NCI-H2171 treated with DMSO at 0.1 percent for 48 hours (cell line): ENCODE measurements at places on chromosomes 5 and 9.

- no peak for DNase-seq
Measured at GRCh38 chr5:175548626-175549311, 70.4 kb downstream of the SFXN1 start.

- DNase-seq = no peak
Measured at GRCh38 chr9:18594837-18595236, 120.9 kb downstream of the ADAMTSL1 start.

DNA sequence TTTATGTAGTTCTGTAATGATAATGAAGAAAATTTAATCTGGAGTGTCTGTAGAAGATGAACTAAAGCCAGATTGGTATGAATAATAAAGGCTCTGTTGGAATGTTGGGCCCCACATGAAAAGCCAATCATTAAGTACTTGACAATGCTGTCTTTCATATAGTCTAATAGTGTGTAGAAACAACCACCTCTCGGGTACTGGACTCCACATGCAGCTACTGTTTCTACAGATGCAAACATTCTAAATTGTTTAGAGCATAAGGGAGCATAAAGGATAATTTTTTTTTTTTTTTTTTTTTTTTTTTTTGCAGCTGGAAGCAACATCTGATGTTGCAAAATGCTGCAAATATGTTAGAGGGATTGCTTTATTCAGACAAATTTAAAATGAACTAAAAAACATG, 354.3 kb downstream of the KCTD16 start:
- no peak for DNase-seq

DNA sequence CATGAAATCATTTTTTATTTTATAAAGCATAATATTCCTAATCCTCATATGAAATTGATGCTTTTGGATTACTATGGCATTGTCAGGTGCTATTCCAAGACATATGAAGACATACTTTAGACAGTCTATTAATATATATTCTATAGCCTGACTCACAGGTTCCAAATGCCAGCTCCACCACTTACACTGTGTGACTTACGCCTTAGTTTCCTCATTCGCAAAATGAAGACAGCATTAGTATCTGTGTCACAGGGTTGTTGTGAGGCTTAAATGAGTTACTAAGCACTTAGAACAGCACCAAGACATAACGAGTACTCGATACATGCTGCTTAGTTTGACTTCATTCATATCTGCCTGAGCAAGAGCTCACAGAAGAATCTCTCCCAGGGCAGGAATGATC, 132.2 kb upstream of the PTGER4 start:
- DNase-seq = no peak

DNA sequence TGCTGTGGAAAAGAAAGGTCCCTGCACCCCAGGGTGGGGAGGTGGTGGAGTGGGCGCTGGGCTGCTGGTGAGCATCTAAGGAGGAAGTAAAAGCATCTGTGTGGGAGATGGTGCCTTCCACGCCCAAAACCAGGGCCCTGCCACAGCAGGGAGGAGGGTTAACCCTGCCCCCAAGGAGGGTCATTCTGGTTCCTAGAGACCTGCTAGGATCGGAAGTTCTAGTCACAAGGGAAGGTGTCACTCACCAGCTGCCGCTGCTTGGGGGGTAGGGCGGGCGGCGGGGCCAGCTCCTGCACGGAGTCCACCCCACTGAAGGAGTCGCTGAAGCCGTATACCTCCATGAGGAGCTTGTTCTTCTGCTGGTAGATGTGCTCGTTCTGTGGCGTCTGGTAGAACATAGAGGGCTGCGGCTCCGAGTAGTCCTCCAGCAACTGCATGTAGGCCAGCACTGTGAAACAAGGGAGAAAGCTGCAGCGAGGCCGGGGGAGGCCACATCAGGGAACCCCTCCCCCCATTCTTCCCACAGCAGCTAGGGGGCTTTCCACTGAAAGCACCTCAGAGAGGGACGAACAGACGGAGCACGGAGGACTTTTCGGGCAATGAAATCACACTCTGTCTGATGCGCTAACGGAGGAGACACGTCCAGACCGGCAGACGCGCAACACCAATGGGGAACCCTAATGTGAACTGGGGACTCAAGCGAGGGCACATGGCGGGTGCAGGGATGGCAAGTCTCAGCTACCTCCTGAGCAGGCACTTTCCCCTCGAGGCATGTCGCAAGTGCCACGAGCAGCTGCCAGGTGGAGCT, 76.4 kb downstream of the PRRT1B start:
- peak; percentile 93 for DNase-seq

GRCh38 chr9:123414936-123415930, 59.2 kb downstream of the CRB2 start:
- peak; percentile 35 for DNase-seq

GRCh38 chr9:131394464-131395156, 724 bp downstream of the PRRC2B start:
- DNase-seq = peak; percentile 58

DNA sequence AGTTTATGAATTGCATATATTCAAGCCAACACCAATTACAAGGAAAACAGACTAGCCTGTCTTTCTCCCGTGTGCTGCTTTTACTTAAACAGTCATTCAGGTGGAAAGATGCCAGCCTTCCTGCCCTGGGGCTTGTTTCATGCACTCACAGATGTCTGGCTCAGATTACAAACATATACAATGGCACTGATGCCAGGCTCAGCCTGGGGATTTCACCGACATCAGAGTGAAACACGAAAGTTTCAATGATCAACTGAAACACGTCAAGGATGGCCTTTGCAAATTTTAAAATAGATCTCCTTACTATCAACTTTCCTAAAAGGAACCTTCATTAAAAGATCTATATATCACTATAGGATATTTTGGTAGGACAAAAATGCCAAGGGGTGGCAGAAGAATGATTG, 1576.5 kb downstream of the EFNA5 start:
- peak; percentile 90 for DNase-seq

DNA sequence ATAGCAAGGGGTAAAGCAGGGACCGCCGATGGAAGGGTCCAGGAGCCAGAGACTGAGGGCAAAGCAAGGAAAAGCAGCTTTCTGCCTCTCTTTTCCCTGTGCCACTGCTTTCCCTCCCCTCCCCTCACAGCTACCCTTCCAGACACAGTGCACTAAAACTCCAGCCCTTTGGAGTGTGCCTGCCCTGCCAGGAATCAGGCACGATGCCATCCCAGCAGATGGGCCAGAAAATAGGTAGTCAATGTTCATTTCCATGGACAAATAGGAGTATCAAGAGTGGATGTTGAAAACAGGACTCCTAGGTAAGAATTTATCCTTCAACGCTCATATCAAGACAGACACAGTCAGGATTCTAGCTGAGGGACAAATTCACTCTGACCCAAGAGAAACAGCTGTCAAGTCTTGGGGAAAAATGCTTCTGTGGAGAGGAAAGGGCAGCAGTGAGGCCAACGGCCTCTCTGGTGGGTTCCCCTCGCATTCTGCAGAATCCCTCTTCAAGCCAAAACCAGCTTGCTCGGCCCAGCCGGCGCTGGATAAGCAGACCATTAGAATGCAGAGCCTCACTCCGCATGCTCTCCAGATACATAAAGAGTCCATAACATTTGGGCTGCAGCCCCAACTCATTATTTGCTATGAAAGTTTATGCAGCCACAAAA, 138.0 kb downstream of the CAAP1 start:
- no peak for DNase-seq

DNA sequence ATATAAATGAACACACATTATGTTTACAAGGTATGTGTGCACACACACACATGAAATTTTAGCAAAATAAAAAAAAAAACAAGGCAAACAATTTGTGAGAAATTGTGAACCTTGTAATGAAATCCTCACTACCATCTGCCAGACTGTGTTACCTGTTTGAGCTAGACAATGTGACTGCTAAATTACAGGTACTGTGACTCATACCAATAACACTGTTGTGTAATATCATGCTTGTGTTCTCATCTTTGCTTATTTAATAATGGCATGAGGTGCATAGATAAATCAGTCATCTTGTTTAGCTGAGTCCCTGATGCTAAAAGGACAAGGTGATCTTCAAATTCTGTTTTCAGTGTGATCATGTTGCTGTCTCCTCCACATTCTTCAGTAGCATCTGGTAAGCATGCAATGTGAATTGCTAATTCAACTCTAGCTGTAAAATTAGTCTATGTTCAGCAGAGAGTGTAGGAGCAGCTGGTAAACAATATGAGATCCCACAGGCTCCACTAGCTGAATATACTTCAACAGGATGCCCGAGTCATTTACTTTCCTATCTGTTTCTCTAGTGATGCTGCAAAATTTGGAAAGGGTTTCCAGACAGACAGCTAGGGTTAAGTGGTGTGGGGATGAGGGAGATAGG, 966.3 kb upstream of the C9orf72 start:
- peak; percentile 83 for DNase-seq

GRCh38 chr5:41416336-41416735, 94.1 kb downstream of the PLCXD3 start:
- no peak for DNase-seq

GRCh38 chr5:101482931-101483330, 579.8 kb upstream of the ST8SIA4 start:
- no peak for DNase-seq

GRCh38 chr9:98903961-98904411, 39.7 kb upstream of the COL15A1 start:
- no peak for DNase-seq

GRCh38 chr5:16888694-16889124, 47.4 kb downstream of the MYO10 start:
- DNase-seq = peak; percentile 12

DNA sequence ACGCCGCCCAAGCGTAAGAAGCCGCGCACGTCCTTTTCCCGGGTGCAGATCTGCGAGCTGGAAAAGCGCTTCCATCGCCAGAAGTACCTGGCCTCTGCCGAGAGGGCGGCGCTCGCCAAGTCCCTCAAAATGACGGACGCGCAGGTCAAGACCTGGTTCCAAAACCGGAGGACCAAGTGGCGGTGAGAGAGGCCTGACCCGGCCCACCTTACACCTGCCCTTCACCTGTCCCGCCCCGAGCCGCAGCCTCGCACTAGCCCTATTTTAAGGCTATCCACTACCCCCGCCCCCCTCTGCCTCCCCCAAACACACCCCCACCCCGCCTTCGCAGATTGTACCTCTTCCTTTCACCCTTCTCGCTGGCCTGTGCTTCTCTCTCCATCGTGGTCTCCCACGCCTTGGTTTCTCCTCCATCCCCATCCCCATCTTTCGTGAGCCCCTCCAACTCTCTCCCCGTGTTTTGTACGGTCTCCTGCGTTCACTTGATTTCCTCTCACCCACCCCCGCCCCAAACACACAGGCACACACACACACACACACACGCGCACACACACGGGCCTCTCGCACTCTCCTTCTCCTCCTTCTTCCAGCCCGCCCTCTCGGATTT, 1.3 kb downstream of the TLX3 start:
- no peak for DNase-seq

DNA sequence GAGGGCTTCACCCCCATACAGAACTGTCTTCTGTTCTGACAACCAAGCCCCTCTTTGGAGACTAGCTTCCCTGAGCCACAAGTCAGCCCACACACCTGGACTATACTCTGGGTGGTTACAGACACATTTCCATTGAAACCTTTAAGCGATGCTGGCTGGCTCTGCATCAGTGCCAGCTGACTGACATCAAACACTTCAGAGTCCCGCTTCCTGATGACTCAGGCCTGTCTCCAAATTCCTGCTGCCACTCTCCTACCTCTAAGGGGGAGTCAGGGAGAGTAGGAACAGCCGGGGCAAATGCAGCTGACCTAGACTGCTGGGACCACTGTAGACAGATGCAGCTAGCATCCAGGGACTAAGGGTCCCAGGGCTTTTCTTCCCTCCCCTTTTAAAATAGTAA, 59.4 kb downstream of the SIL1 start:
- DNase-seq = peak; percentile 46

DNA sequence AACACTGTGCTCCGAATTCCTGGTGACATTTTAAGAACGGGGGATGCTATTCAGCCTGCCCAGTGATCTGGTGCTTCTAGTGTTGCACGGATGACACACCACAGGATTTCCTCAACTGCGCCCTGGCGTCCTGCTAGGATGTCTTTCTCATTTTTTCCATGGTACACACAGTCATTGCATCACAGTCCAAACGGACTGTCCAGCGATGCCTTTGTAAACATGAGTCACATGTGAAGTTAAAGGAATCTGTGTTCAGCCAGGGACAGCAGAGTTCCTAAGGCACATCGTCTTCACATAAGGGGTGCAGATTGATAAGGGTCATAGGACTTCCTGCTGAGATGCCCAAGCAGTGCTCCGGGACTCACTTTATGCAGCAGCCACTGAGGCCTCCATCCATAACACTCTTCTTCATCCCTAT, 9.3 kb upstream of the PTPN3 start:
- DNase-seq = no peak

DNA sequence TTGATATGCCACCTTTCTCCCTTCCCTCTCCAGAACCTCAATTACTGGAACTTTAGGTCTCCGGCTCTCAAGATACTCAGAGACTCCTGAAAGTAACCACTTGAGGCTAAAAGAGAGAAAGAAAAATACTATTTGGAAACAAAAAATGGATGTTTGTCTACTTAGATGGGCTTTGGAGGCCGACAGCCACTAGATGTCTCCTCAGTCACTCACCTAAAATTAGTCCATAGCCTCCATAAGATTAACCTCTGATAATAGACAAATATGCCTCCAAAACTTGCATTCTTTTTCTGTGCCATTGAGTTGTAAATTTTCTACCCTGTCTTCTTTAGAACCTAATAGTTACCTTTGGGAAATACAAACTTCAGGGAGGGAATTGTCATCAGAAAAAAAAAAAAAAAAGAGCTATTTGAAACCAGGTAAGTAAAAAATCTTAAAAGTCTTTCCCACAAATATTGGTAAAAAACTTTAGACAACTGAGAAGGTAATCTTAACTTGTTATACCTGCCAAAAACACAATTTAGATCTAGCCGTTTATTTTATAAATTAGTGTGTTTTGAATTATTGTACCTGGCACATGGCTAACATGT, 11.2 kb upstream of the PCDH1 start:
- no peak for DNase-seq

GRCh38 chr9:101706261-101706798, 32.1 kb downstream of the GRIN3A start:
- DNase-seq = no peak

GRCh38 chr5:111932628-111933027, 175.6 kb upstream of the NREP start:
- DNase-seq = no peak

DNA sequence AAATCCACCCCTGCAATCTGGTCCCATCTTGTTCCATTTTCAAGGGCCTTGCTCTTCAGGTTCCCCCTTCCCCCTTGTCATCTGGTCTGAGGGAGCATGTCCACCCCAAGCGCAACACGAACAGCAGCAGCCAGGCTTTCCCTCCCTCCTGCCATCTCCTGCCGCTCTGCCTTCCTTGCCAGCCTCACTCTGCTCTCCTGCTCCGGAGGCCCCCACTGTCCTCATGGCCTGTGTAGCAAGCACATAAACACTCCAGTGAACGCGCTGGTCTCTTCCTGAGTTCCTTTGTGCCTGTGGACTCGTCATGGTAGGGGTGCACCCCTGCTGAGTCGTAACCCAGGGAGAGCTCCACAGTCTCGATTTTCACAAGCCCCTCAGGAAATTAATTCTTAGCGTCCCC, 29.9 kb downstream of the TENT4A start:
- DNase-seq = no peak

DNA sequence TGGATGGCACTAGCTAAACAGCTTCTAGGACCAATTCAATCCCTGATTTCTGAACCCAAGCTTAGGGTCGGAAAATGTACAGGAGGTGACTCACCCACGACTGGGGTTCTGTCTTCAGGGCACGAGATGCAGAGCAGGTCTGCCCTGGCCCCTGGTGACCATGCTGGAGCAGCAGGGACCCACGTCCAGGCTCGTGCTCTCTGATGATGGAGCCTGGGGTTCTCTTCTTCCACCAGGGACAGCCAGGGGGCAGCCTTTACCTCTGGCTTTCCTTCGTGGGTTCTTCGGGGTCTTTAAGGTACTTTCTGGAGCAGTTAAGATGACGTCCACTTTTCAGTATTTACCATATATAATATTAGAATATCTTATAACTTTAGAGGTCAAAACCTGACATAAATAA, 2.1 kb downstream of the CFAP77 start:
- DNase-seq = peak; percentile 37
